Stimulated activated CD4-positive, alpha-beta T cell treated with anti-CD3 and anti-CD28 coated beads, Interleukin-2, amount 100 ng/mL, for 4 hours (primary cell): ENCODE measurements at places on chromosomes 6 and 20.
A peak's percentile ranks its signal among the peaks of the same experiment; 100 is the strongest.

- no peak for DNase-seq
Observed at GRCh38 chr6:118704915-118705314, 53.5 kb upstream of the CEP85L start.

DNA sequence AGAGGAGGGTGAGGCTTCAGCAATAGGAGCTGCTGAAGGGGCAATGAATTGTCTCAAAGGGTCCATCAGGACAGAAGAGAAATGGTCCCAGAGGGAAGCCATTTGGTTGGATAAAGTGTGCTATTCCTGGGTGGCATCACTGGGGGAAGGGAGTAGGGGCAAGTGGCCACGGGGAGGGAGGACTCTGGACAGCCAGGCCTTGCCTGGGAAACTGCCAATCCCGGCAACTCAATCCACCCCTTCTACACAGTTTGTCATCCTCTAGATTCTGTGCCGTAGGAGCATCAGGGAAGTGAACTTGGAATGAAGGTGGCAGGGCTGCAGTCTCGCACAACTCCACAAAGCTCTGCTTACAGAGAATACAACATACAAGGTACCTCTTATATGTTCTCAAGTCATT, 59.5 kb upstream of the RIPOR2 start:
- no peak for DNase-seq

DNA sequence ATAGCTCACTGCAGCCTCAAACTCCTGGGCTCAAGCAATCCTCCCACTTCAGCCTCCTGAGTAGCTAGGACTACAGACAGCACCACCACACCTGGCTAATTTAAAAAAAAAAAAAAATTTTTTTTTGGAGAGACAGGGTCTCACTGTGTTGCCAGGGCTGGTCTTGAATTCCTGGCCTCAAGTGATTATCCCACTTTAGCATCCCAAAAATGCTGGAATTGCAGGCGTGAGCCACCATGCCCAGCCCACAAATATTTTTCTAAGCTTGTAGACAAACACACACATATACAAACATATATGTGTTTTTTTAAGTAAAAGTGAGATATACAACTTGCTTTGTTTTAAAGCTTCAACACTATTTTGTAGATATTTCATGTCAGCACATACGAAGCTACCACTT, 10.8 kb downstream of the HSPA12B start:
- no peak for DNase-seq

DNA sequence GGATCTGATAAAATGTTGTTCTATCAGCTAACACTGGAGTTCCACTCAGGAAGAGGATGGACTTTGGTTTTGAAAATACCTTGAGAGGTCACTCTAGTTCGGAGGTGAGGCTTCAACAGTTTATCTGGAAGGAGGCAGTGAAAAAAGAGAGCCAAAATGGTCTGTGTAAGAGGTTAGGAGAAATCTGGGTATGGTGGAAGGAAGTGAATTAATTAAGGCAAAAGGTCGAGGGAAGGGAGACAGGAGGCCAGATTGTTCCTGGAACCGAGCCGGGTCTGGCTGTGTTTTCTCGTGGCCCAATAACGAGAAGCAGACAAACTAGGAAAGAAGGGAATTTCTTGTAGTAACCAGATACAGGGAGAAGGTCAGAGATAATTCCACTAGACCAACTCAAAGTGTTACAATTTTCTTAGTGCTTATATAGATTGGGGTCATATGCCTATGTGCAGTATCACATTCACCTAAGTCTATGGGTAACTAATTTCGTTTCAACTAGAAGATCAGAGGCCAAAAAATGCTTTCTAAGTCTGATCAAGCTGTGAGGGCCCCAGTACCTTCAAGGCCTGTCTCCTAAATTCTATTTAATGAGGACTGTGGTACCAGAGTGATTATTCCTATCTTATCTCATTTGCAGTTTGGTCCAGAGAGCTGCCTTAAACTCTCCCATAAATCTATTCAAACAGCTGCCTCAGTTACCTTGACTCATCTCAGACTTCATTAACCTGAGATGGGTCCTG, 96.0 kb upstream of the SNX9 start:
- DNase-seq: no peak

- no peak for DNase-seq
Observed at GRCh38 chr6:43934183-43934802, 164.3 kb downstream of the VEGFA start.

DNA sequence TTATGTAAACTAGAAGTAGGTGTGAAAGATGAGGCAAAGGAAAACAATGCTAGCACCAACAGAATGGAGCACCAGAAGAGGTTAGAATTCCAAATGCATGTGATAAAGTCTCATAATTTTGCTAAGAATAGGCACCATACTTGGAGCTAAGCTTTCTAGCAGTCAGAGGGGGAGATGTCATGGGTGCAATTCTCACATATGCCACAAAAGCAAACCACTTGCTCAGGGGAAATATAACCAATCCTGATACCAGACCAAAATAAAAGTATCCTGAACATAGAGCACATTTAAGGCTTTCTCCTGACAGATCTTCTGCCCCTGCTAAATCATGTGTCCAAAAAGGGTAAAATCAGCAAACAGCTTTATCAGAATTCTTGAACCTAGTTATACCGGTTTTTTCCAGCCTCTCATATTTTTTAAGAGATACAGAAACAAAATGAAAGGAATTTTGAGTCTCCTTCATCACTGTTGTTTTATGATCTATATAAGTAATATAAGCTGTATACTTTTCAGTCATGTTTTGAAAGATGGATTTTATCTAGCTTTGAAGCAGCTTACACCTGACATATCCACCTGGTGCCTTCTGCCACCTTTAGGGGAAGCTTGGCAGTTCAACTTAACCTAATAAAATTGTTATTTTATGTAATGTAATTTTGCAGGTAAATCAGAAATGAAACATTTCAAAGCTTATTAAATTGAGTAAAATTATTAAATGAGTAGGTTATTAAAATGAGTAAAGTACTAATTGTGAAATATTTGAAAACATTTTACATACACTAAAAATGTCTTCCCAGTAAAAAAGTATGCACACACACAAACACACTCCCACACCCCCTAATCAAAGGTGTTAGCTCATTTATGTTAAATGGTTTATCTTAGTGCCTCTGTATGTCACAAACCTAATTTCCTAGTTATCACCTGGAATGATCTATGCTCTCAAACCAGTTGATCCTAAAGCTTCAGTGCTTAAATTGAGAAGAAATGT, 2.8 kb downstream of the SPO11 start:
- DNase-seq: no peak

DNA sequence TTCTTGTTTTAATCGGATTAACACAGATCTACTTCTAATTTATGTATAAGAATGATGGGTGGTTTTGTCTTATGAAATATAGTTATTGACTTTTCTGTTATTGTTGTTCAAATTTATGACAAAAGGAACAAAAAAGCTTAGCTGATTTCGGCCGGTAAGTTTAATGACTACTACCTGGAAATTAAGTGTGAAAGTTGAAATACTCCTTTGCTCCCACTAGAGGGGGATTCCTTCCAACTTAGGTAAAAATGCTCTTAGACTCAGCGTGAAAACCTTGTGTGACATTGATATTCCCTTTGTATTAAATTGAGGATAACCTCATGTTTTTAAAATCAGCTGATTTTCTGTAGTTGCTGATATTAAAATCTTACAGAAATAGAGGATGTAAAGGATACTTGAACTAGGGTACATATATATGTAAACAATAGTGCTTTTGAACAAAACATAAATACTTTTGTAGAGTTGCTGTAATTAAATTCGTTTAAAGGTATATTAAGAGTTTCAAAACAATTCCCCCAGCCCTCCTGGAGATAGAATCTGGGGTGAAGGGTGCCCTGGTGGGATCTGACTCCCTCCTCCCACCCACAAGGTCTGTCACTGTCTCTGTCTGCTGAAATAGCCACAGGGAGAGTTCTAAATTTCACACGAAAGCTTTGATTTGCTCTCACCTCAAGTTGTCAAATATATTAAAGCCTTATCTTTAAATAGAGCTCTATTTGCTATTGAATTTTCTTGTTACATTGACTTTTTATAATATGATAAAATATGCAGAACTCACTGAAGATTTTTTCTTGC, 257.5 kb downstream of the ARID1B start:
- DNase-seq: no peak

DNA sequence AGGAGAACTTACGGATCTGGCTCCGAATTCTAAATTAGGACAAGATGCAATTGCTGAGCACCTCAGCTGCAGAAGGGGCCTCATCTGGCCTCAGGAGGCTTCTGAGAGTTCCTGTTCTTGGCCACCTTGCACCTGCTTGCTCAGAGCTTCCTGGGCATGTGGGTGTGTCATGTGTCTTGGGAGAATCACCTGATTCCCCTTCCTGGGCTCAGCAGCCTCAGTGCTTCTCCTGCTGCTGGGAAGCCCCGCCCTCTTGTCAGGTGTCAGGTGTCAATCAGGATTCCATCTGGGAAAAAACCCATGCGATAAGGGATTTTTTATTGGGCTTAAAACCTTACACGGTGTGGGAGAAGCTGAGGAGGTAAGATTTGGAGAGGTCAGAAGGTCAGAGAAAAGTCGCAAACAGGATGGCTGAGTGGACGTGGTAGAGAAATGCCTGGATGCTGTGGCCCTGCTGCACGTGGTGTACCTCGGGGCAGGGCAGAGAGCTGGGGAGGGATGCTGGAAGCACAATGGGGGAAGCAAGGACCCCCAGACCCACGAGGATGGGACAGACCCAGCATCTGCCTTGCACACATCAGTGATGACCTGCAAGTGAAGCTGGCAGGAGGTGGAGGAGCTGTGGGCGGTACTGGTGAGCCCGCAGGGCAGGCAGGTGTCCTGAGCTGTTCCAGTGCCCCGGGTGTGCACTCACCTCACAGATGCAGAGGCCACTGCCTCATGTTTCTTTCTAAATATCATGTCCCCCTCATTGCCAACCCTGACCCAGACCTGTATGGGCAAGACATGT, 170.8 kb downstream of the CDH4 start:
- no peak for DNase-seq

DNA sequence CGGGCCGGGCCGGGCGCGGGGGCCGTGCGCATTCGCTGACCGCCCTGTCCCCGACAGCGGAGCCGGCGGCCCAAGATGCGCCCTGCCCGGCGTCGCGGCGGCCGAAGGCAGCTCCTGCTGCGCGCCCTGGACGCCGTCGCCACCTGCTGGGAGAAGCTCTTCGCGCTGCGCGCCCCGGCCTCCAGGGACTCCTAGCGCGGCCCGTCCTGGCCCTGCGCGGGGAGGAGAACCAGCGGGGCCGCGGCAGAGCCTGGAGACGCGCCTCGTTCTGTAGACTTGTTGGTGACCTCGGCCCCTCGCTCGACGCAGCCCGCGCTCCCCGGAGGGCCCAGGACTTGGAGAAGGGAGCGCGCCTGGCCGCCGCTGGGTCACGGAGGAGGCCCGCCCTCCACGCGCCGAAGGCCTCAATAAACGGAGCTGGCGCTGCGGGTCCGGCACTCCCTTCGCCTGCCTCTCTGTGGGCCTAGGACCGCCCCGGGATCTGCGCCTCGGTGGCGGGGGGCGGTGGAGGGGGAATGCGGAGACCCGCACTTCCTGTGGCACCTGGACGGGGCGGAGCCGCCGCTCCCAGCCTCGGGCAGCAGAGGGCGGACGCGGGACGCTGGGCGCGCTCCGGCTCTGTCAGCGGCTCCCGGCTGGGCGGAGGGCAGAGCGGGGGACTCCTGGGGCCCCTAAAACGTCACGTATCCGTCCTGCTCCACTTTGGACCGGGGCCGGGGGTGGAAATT, 2.7 kb downstream of the C20orf204 start:
- peak; percentile 71 for DNase-seq

DNA sequence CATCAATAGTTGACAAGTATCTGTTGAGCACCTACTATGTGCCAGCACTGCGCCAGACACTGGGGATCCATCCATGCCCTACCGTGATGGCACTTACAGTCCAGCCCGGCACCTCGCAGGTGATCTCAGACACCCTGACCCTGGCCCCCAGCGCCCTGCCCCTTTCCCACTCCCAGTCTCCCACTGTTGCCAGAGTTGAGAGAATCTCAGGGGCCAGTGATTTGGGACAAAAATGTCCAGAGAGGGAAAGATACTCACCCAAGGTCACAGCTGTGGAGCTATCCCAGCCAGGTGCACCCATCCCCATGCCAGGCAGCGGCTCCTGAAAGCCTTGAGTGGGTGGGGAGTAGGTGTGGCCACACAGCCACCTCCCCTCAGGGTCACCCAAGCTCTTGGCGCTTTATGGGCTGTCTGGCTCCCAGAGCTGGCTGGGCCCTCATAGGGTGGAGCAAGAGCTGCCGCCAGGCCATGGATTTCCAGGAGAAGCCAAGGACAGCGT, 3.3 kb downstream of the PI16 start:
- no peak for DNase-seq

DNA sequence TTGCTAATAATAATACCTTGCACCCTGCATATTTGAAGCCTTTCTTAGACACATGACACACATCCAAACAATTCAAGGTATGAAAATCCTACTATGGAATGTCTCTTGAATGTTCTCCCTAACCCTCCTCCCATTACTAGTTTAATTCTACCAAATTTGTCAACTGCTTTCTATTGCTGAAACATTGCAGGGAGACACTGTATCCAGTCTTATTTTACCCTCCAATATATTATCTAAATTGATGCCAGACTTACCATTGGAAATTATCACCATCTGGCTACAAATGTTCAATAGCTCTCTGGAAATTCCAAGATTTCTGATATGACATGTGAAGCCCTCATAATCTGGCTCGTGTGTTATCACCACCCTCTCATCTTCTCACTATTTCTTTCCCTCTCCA, 1027.3 kb upstream of the CITED2 start:
- DNase-seq: no peak

GRCh38 chr6:16257999-16258708, 19.8 kb downstream of the GMPR start:
- no peak for DNase-seq

DNA sequence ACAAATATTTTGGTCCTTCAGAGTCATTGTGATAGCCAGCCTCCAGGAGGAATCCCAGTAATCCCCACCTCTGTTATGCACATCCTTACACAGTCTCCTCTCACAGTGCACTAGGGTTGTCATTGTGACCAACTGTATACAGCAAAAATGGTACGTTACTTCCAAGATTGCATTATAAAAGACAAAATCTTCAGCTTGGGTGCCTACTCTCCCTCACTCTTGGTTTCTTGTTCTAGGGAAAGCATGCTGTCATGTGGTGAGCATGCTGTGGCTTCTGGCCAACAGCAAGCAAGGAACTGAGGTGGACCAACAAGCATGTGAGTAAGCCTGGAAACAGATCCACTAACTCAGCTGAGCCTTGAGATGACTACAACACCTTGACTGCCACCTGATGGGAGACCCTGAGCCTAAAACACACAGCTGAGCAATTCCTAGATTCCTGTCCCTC, 130.1 kb upstream of the DST start:
- no peak for DNase-seq

DNA sequence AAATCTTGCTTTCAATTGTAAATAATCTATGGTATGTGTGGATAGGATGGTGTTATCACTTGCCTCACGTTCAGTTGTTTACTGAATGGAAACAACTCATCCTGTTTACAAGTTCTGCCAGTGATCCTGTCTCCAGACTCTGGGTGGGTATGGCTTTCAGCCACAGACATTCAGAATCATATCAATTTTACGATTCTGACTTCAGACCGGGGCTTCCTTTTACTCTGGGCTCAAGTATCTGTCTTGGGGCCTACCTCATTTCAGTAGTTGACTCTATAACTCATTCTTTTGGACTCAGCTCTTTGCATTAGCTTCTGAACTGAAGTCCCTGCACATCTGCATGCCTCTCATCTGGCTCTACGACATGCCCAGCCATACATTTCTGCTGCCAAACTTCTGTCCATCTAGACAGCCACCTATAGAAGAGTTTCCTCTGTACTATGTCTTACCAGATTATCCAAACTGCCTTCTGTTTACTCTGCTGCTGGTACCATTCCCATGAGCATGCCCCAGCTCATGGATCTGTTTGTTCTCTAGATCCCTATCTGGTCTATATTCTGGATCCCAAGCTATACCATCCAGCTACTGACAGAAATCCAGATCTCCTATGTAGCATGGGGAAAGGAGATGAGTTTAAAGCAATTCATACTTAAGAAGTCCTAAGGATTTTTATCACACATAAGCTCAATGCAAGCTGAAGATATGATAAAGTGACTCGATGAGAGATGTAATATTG, 34.3 kb downstream of the FYN start:
- DNase-seq: no peak
